Fibroblast of skin of right quadriceps (primary cell): ENCODE measurements at places on chromosomes 5 and 9.

DNA sequence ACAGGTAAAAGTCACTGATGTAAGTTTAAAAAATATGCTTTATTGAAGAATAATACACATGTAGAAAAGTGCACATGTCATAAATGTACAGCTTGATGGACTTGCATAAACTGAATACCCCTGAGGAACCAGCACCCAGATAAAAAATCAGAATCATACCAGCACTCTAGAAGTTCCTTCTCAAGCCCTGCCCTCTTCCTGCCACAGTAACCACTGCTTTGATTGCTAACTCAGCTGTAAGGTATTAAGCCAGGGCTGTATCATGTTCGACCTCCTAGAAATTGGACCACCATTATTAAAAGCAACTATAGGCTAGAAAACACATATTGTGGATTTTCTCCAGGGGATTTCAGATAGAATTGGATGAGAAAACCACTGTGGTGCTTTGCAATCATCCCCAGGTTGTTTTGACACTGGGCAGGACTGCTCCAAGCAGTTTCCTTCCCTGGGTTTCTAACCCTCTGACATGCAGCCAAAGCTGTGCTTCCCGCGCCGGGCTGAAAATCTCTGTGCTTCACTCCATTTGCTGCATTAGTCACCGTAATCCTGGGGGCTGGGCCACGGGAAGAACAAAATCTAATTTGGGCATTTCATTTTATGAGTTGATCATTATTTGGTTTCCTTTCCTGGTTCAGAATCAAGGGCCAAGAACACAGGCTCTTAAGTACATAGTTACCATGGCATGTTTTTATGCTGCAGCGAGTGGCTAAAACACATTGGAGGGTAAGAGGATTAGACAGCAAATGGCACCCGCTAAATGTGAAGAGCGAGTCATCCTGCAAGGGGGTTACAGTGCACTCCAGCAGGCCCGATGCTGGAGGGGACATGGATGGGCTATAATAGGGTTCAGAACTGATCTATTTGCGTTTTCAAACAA is 139.4 kb upstream of the IL12B start:
- no peak for DNase-seq

GRCh38 chr9:26955222-26955903 is 849 bp upstream of the IFT74 start:
- no peak for DNase-seq

DNA sequence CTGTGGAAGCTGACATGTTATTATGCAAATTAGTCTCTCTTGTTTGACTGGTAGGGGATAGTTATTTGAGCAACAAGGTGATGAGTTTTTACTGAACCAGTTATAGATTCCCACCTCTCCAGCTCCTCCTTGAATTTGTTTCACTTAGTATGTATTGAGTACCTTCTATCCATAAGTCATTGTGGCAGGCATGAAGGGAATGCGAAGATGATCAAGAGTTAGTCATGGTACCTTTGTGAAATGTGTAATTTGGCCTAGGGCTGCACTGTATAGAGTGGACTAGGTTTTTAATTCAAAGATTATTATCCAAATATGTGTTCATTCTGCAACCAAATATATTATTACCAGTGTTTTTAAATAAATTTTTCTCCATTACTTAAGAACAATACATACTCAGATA is 110.1 kb downstream of the HACD4 start:
- no peak for DNase-seq

- no peak for DNase-seq
Measured at GRCh38 chr9:35397216-35397698, 92.7 kb upstream of the RUSC2 start.

DNA sequence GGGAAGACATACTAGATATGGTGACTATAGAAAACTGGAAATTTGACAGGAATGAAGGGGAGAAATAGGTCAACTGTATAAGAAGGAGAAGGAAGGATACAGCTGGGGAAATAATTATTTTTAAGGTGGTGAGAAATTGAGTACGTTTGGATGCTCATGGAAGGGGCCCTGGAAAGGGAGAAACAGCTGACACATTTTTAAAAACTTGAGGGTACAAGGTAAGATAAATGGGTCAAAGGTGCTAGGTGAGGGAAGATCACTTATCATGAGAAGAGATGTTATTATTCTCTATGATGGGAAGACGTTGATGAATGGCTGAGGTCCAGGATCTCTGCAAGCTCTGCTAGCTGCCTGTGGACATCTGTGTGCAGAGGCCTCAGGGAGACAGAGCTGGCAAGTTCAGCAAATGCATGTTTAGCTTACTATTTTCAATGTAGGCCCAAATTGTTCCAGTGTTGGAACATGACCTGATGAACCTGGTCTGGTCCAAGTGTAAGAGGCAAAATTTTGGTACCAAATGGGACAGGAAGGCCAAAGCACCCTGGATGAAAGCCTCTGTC is 181.7 kb downstream of the MTRR start:
- DNase-seq: no peak

DNA sequence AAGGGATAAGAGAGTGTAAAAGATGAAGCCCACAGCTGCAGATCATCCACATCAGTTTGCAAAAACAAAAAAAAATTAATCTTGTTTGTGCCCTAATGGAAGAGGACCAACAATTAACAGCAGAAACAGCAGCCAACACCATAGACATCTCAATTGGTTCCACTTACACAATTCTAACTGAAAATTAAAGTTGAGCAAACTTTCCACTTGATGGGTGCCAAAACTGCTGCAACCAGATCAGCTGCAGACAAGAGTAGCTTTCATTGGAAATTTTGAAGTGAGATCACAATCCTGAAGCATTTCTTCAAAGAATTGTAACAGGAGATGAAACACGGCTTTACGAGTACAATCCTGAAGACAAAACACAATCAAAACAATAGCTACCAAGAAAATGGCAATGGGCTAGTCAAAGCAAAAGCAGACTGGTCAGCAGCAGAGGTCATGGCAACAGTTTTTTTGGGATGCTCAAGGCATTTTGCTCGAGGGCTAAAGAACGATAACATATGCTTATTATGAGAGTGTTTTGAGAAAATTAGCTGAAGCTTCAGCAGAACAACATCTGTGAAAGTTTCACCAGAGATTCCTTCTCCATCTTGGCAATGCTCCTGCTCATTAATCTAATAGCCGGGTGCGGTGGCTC is 4.1 kb upstream of the RBM27 start:
- no peak for DNase-seq

DNA sequence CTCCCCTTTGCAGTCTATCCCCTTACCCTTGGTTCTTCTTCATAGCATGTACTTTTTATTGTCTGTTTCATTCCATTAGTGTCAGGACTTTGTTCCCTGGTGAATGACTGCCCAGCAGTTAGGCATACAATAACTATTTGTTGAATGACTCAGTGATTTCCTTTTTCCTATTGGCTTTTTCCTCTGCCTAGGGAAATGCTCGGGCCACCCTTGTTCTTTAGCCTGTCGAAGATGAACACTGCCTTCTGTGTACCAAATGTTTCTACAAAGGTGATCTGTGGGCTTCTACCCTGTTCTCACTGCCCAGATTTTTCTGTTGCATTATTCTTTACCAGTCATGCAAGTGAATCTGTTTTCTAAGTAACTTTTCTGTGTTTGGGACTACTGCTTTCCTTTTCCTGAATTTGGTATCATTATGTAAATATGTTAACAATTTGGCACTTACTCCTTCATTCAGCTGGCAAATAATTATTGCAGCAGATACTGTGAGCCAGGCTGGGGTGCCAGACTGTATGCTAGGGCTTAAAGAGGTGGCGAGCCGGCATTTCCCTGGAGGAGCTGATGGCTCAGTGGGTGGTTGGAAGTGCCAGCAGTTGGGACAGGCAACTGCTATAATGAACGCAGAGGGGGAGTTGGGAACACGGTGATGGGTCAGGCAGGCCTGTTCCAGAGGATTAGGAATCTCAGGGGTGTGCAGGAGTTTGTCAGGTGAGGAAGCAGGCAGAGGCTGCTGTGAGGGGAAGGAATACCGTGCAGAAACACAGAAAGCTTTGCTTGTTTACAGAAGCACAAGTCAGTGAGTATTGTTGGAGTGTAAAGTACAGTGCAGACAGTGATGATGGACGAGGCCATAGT is 30.6 kb downstream of the KDM4C start:
- DNase-seq: peak; percentile 34

DNA sequence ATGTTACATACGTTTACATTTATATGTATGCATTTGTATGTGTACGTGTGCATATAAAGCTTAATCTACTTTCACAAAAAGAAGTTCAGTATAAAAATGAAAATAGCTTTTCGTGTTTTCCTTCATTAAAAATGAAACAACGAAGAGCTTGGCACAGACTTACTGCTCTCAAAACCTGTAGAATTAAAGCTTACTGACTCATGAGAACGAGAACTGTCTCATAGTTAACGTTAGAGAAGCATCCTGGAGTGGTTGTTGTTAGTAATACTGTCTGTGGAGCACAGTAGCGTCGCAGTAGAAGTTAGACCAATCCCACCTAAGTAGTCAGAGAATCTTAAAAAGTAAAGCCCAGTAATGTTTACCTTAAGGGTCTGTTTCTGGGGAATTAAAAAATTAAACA is 1.3 kb downstream of the MAT2B start:
- peak; percentile 31 for DNase-seq

- DNase-seq: no peak
Measured at GRCh38 chr5:143215690-143216089, 187.8 kb downstream of the NR3C1 start.

DNA sequence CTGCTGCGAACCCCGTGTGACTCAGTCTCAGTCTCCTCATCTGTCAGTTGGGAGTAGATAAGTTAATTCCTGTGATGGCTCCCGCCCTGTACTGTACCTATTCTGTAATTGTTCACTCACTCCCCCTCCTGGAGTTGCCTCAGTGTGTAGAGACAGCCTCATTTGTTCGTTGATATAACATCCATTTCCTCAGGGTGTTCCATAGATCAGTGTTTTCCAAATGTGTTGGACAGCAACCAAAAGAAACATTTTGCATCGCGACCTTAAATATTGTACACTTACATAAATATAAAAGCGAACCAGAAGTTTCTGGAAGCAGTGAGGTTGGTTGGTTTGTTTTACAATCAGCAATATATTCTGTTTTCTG is 698 bp downstream of the NFX1 start:
- no peak for DNase-seq

DNA sequence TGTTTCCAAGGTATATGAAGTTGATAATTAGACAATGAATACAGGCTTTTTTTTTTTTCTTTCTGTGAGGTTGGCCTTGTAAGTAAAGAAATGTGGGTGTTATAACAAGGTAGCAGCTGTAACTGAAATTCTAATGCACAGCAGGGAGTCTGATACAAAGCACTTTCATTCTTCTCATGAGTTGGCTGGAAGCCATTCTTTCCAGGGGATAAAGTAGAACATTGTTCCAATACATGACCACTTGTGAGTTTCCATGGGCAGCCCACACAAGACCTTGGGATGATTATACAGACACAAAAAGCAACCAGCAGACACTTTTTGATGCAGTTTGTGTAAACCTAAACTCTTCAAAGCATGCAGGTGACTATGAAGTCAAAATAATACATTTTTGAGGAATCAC is 1785.9 kb upstream of the WWC1 start:
- no peak for DNase-seq

DNA sequence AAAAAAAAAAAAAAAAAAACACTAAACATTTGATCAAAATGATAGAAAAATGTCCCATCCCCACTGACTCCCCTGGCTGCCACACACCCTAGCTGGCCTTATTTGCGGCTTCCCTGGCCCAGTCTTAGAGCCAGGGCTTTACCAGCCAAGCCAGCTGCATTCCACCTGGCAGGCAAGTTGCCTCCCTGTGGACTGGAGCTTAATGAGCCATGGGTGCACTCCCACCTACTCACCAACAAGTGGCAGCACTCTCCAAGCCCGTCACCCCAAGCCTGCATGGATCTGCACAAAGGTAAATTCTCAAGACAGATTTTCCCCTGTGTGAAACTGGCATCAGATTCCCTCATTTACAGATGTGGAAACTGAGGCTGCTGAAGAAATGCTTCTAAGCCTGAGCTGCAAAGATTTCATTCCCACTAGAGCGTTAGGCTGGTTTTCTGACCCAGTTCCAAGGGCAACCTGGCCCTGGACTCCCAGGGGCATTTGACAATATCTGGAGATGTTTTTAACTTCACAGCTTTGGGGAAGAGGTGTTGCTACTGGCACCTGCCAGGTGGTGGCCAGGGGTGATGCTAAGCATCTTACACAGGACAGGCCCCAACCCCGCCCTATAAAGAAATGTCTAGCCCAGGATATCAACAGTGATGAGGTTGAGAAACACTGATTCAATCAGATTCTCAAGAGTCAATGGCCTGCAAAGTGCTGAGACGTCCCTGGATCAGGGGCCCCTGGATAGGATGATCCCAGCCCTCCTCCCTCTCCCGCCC is 21.9 kb upstream of the VDAC1 start:
- DNase-seq: peak; percentile 57

- DNase-seq: no peak
Measured at GRCh38 chr9:35162605-35163315, 951 bp downstream of the UNC13B start.

GRCh38 chr9:116323012-116323411 is 169.4 kb downstream of the PAPPA start:
- peak; percentile 42 for DNase-seq

- no peak for DNase-seq
Measured at GRCh38 chr5:95350631-95351030, 40.5 kb upstream of the FAM81B start.

DNA sequence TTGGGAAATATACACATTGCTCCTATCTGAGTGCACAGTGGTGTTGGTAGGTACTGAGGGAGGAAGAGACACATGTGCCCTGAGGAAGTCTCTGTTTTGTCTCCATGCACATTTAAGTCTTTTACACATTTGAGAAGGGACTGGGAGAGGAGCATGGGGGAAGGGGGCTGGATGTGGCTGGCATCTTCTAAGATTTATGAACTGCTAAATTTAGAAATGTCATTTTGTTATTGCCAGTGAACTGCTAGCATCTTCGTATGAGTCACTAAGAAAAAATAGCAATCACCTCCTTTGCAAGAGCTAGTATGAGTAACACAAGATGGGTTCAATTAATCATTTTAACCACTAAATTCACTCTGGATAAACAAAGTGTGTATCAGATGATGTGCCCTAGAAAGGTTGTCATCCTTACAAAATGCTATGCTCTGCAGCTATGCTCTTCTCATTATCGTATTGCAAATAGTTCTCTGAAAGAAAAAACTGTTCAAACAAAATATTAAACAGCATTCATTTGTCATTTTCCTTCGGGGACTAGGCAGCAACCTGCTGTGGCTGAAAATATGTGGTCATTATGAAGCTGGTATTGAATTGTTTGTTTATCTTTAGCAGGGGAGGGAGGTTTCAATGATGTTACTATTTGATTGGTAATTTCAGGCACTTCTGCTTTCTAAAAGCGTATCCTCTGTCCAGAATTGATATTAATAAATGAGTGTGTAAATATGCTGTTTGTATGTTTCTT is 236.5 kb downstream of the DMRTA1 start:
- DNase-seq: peak; percentile 91

GRCh38 chr5:180787711-180788431 is 14.7 kb downstream of the MGAT1 start:
- no peak for DNase-seq

- DNase-seq: no peak
Measured at GRCh38 chr9:19527663-19528062, 118.9 kb downstream of the ACER2 start.

- peak; percentile 31 for DNase-seq
Measured at GRCh38 chr5:73823508-73823925, 197.5 kb downstream of the ARHGEF28 start.
